Colonic mucosa (tissue), 4 donors: ENCODE measurements at places on chromosomes 3 and 15. TPM values are rescaled to one million over a fixed set of nuclear protein-coding genes. Genes with fewer than 3 reads are reported as not detected.
A peak's percentile ranks its signal among the peaks of the same experiment; 100 is the strongest.

Gene CLDN1
- total RNA-seq, result 2.2 TPM

Gene FOXL2NB
- not detected for total RNA-seq

Gene PRR20G
- not detected for total RNA-seq

Gene OR5K2
- total RNA-seq, result not detected

Gene GOLGA8R
- total RNA-seq, result 0.90 TPM

Gene FGF12
- total RNA-seq, result 0.25 TPM

DNA sequence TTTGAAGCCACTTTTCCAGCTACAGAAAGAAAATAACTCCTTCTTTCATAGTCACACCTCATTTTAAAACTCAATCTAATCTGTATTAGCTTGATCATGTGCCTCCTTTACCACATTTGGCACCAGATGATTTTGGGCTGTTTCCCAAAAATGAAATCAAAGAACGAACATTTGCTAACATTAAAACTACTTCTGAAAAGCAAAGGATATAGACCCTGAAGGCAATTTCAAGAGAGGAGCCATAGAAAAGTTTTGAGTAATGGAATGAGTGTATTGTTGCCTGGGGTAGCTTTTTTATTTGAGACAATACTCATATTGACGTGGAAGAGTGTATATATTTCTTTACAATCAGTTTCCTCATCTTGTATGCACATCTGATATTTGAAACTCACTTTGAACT, 152.8 kb upstream of the TBL1XR1 start:
- no peak for DNase-seq

DNA sequence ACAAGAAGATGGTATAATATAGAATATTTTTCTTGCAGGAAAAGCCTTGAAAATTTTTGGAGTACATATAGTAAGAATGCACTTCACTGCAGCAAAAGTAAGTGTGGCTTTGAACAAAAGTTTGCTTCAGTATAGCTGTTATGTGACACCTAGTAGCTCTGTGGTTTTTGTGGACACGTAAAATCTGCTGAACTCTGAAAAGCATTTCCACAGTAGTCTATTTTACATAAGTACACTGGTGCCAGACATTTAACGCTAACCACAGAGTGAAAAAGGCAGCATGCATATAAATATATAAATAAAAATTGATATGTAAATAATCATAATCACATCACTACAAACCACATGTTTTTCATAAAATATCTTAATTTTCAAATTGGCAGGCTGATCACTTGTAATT, 39.8 kb downstream of the CGGBP1 start:
- no peak for DNase-seq

GRCh38 chr3:94162700-94163099, 99.8 kb downstream of the NSUN3 start:
- DNase-seq, result no peak

GRCh38 chr3:124512881-124513609, 217.2 kb upstream of the UMPS start:
- no peak for DNase-seq

- DNase-seq, result no peak
Measured at GRCh38 chr3:125231895-125232294, 19.3 kb upstream of the SLC12A8 start.

DNA sequence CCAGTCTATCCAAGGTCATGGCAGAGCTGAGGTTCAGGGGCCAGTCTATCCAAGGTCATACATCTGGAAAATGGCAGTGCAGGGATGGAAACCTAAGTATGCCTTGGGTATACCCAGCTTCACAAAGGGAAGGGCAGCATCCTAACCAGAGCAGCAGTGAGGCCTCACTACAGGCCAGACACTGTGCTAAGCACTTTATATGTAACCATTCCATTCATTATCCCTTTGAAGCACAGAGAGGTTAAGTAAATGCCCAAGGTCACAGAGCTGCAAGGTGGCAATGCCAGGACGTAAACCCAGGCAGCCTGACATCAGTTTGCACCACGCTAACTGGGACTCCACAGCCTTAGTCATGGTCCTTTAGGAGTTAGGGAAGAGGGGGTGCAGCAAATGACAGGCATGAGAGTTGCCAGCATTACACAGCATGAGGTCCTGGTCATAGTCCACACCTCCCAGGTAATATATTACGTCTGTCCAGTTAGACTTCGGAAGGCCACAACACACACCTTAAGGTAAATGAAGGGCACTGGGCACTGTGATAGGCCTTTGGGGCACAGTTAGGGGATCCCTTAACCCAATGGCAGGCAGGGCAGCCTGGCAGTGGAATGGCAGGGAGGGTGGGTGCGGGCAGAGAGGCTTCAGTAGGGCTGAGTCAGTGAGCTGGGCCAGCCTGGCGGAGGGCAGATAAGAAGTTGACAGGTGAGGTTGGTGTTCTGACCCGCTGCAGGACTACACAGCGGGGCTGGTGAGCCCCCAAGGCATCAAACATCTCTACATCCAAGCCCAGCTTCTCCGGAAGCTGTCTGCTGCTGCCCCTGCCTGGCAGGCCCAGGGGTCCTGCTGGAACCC, 21.1 kb upstream of the CORO2B start:
- DNase-seq, result no peak

DNA sequence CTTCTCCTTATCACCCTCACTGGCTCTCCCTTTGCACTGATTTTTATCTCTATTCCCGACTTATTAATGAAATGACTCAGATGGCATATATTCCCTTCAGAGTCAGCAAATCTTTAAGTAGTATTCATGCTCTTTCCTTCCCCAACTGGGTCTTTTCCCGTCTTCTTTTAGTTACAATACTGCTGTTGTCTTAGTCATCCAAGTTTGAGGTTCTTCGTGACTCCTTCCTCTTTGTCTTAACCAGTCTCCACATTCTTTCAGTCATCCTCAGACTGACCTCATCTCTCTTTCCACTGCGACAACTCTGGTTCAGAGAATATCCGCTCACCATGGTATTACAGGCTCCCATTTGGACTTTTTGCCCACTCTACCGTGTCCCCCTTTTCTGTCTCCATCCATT, 12.4 kb downstream of the WDR5B start:
- DNase-seq, result no peak

DNA sequence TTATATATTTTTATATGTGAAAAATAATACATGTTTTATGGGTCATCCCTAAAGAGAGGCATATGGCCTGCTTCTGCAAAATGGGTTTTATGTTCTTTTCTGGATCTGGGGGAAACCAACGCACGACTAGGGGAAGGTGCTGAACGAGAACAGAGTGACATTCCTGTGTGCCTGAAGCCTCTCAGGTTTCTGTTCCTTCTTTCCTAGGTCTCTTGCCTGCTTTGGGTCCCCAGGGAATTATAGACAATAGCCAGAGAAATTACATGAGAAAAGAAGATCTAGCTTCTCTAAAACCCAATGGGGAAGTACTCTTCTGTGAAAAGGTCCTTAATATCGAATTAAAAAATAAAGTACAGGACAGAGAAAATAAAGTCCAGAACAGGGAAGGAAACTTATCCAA, 66.5 kb downstream of the IGSF11 start:
- no peak for DNase-seq

GRCh38 chr3:8470801-8471200, 30.8 kb upstream of the LMCD1 start:
- no peak for DNase-seq

DNA sequence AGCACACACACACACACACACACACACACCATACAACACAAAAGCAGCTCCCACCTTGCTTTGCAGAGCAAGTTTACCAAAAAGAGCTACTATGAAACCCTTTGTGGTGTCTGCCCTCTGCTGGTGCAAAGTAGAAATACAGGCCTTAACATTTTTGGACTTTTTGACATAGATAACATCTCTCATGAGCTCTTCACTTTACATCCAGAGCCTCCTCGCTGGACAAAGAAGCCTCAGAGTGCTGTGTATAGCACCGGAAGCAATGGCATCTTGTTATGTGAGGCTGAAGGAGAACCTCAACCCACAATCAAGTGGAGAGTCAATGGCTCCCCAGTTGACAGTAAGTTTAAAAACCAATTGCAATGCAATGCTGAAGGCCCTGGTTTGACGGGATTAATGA, 157.9 kb downstream of the CHL1 start:
- DNase-seq, result peak; percentile 31
